ENCODE measurements at places on chromosomes 5 and 9. TPM values are rescaled to one million over a fixed set of nuclear protein-coding genes. Genes with fewer than 3 reads are reported as not detected.

Gene TTC33
- total RNA-seq = 4.4 TPM

Gene SV2C
- 0.13 TPM for total RNA-seq

Gene CERCAM
- 19.4 TPM for total RNA-seq

Gene SPAG8
- 0.82 TPM for total RNA-seq

Gene SMIM27
- total RNA-seq = 8.5 TPM

Gene SAXO1
- not detected for total RNA-seq

Measured in pancreas (tissue), 10 donors.